ENCODE measurements at places on chromosomes 12 and 14.

GRCh38 chr12:10749700-10750384 lies 26.7 kb upstream of the YBX3 start:
- DNase-seq, result peak; percentile 83

DNA sequence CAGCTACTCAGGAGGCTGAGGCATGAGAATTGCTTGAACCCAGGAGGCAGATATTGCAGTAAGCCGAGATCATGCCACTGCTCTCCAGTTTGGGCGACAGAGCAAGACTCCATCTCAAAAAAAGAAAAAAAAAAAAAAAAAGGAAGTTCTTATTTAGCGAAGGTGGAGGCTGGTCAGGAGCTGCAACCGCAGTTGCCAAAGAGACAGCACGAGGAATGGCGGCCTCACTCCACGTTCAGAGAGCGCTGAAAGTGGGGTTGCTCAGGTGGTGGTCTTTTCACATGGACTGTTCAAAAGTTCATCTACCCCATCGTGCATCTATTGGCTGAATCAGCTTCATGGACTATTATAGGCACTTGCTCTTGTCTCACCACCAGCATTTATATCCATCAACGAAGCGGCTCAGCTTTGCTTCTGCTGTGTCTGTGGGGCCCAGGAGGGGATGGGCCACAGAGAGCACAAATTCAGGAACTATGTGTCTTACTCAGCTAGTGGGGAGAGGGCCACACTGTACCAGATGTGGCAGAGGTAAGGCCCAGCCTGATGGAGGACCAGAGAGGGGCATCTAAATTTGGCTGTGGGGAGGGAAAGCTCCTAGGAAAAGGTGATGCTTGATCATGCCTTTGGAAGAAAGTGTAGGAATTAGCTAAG lies 27.3 kb downstream of the SLC25A47 start:
- no peak for DNase-seq

DNA sequence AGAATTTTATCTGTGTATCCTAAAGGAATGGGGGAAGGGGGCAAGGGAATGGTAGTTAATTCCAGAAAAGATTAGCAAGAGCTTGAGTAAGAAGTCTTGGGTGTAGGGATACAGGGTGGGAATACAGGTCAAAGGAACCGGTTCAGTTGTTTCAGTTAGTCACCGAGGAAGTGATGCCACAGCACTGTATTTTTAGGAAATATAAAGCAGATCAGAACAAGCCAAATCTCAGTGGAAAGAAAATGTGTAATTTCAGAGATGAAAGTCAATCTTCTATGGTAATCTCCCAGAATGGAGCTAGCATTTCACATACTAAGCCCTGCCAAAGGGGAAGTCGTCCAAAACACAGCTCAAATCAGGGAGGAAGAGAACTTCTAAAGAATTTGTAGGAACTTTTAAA lies 4.7 kb upstream of the TUBA1C start:
- DNase-seq, result no peak

DNA sequence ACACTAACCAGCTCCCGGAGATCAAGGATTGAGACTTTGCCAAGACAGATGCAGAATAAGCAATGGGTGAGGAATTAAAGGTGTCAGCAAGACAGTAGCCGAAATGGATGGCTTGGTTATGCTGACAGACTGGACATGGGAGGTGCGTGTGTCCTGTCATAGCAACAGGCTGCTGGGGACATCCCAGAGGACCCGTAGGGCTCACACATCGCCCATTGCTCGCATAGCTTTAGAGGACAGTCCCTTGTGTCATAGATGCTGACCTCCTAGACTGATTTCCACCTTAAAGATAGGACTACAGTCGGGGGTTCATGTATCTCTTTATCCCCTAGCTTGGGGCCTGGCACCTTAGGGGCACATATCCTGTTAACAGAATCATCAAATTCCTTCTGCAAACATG lies 324.5 kb downstream of the MED13L start:
- no peak for DNase-seq

- no peak for DNase-seq
Measured at GRCh38 chr12:26125400-26126339, 833 bp upstream of the BHLHE41 start.

GRCh38 chr12:118618695-118619094 lies 242.3 kb downstream of the SUDS3 start:
- no peak for DNase-seq

- no peak for DNase-seq
Measured at GRCh38 chr12:103503546-103504480, 8.0 kb upstream of the C12orf42 start.

DNA sequence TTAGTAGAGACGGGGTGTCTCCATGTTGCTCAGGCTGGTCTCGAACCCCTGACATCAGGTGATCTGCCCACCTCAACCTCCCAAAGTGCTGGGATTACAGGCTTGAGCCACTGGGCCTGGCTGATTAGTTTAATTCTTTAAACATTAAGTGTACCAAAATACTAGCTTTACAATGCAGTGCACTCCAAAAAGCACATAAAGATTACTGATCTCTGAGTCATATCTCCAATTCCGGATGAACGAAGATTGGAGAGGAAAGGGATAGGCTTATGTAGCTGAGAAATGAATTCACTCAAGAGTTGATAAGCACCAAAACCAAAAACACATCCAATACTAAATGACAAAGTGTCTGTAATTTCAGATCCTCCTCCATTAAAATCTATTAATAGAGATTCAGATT lies 15.1 kb downstream of the NAV3 start:
- DNase-seq, result no peak

- no peak for DNase-seq
Measured at GRCh38 chr12:67621112-67621511, 27.4 kb upstream of the DYRK2 start.

- no peak for DNase-seq
Measured at GRCh38 chr14:103198131-103199105, 75.2 kb downstream of the TNFAIP2 start.

- DNase-seq, result no peak
Measured at GRCh38 chr12:99736760-99737269, 89.3 kb downstream of the GARIN6 start.

DNA sequence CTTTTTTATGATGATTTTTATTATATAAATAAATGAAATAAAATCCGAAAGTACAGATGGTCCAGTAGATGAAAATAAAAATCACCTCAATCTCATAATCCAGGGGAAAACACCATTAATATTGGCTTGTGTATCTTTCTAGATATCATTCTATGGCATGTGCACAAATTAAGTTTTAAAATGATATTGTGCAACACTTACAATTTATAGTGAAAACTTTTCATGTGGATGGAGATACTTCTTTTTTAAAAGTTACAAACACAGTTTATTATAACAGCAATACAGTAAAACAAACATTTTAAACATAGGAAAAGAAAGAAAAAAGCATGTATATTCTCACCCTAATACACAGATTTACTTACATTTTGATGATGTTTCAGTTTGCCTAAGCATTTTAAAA lies 98.9 kb upstream of the RMST start:
- no peak for DNase-seq
